ENCODE measurements at places on chromosomes 13 and 19. TPM values are rescaled to one million over a fixed set of nuclear protein-coding genes. Genes with fewer than 3 reads are reported as not detected.

DNA sequence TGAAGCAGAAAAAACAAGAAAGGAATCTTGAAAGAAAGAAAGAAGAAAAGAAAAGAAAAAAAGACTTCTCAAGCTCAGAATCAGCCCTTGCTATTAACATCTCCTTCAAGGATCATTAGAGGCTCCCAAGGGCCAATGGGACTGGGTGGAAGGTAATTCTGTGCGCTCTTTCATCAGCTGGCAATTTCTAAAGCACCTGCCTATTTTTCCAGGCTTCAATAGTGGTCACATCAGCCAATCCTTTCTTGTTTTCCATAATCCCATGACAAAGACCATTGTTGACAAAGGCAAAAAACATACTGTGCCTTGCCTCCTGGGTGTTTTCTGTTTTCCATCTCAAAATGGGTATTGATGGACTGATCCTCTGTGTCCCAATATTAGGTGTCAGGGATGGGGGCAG, 88.2 kb upstream of the TSC22D1 start:
- no peak for DNase-seq

- no peak for DNase-seq
These were observed 52.3 kb upstream of the ZNF536 start for GRCh38 chr19:30319876-30320275.

DNA sequence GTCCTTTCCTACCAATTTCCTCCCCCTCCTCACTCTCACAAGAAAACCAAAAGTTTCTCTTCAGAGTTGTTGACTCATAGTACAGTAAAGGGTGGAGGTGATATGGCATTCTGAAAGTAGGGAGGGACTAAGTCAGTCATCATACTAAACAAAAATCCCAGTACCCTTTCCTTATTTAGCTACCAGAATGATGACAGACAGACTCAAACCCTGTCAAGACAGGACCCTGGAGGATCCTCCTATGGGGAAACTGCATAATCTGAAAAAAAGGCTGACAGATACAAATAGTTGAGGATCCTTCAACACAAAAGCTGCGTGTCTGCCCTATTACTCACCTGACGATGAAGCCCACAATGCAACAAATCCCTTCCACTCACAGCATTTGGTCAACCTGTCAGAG, 55.5 kb downstream of the CYSLTR2 start:
- DNase-seq: no peak

DNA sequence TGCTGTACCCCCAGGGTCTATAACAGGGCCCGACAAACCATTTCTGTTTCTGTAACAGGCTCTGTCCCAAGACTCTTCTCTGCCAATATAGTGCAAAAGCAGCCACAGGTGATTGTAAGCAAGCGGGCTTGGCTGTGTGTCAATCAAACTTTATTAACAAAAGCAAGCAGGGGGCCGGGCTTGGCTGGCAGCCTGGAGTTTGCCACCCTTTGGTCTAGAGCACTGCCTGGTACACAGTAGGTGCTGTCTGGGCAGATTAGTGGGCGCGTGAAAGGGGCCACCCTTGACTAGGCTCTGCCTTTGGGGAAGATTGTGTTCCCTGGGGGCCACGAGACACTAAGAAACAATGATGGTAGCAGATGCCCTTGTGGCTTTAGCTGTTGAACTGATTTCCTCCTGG, 27.4 kb downstream of the CCL25 start:
- DNase-seq: no peak

DNA sequence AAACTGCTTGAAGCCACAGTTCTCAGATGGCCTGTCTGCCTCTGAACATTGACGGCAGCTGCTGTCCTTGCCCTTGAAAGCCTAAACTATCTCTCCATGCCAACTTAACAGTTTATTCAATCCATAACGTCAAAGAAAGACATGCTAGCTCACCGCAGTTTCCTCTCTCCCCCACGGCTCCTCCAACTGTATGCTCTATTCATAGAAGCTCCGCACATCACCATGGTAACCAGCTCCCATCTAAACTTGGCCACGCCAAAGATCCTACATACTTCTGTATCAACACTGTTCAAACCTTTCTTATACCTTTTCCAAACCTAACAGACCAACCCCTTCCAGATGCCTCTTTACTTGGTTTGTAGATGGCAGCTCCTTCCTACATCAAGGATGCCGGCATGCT, 48.6 kb downstream of the ZNF91 start:
- no peak for DNase-seq

DNA sequence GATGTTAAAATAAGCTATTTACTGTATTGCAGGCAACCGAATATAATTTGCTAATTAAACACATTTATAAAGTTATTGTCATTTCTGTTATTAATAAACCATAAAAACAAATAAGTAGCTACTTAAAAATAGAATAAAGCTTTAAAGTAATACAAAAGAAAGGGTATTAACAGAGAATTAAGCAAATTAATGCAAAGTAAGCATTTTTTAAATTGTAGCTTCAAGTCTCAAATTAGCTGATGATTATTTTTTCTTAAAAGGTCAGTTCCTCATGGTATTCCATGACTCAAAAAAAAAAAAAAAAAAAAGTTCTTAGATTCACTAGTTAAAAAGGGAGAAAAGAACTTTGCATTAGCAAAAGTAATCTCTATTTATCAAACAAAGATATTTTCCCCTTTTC, 292.5 kb downstream of the SLITRK1 start:
- no peak for DNase-seq

- no peak for DNase-seq
These were observed 32.7 kb downstream of the MBNL2 start for GRCh38 chr13:97254816-97255215.

- no peak for DNase-seq
These were observed 122.8 kb upstream of the SOX1 start for GRCh38 chr13:111944171-111944583.

The CEACAM8 gene
- not detected for total RNA-seq

The NKPD1 gene
- 0.26 TPM for total RNA-seq
